ENCODE measurements at places on chromosomes 12 and 14. TPM values are rescaled to one million over a fixed set of nuclear protein-coding genes. Genes with fewer than 3 reads are reported as not detected.

Gene C2CD5
- total RNA-seq, result 14.2 TPM

Gene BRI3BP
- 19.5 TPM for total RNA-seq

Gene CIDEB
- total RNA-seq, result not detected

Gene COCH
- total RNA-seq, result 25.7 TPM

Gene KRT77
- not detected for total RNA-seq

Gene CISTR
- not detected for total RNA-seq

Gene ADCY6
- 12.2 TPM for total RNA-seq

Gene TRIP11
- total RNA-seq, result 10.4 TPM

Gene LGR5
- not detected for total RNA-seq

Gene AMDHD1
- 2.3 TPM for total RNA-seq

Gene TMEM63C
- 8.0 TPM for total RNA-seq

Gene SYNDIG1L
- total RNA-seq, result not detected

Gene GALNT8
- total RNA-seq, result not detected

Gene NTF3
- total RNA-seq, result not detected

Gene SH2B3
- total RNA-seq, result 5.8 TPM

Gene KRT3
- 0.06 TPM for total RNA-seq

Gene SRRM4
- total RNA-seq, result not detected

Gene ITGB7
- total RNA-seq, result 0.30 TPM

Gene PTHLH
- total RNA-seq, result 14.2 TPM

Gene TAS2R7
- not detected for total RNA-seq

Gene CARMIL3
- 0.86 TPM for total RNA-seq

Gene GPR65
- not detected for total RNA-seq

Gene AICDA
- 0.13 TPM for total RNA-seq

Gene RFX4
- 0.07 TPM for total RNA-seq

Gene PEBP1
- 290 TPM for total RNA-seq

Gene SPX
- total RNA-seq, result 3.9 TPM

Gene SAMD15
- total RNA-seq, result 2.6 TPM

Gene PLEKHG7
- not detected for total RNA-seq

Gene PPP4R4
- 0.24 TPM for total RNA-seq

Gene OR6C2
- not detected for total RNA-seq
